ENCODE measurements at places on chromosomes 6 and 20.

- DNase-seq, result no peak
Measured at GRCh38 chr6:82362878-82363427, 664 bp upstream of the TPBG start.

DNA sequence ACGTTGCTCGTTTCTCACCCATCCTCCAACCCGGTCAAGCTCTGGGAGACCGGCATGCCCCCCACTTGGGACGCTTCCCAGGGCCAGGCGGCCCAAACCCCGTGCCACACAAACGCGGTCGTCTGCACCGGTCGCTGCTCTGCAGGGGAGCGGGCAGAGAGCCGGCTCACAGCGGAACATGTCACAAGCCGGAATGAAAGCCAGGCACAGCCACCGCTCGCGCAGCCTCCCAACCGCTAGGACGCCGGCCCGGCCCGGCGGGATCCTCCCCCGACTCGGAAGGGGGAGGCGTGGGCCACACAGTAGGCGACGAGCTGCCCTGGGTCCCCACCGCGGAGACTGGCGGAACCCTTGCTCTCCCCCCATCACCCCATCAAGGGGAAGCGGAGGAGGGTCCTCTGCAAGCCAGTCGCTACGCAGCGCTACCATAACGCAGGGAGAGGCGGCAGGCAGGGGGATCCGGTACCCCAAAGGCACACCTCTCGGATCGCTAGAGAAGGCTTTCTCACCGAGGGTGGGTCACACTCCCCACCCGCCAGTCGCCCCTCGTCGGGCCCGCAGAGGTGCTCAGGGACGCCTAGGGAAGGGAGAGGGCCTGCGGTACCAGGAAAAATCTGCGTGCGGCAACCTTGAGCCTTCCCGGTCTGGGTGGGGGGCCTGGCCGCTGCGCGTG is 768.4 kb upstream of the DEFB115 start:
- no peak for DNase-seq

DNA sequence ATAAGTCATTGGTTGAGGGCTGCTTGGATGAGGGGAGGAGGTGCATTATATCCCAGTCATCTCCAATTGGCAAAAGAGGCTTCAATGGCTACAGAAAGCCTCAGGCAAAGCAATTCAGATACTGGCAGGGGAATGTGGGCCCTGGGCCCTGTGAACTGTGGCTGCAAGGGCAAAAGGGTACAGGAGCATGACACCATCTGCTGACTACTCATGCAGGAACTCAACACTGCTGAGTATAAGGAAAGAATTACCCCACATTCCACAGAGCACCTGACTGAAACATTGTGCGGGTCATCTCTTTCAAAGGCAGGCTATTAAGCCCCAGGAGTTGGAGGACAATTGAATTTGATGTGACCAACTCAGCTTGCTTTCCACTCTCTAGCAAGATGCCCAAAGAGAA is 92.1 kb upstream of the SPTLC3 start:
- DNase-seq, result no peak

DNA sequence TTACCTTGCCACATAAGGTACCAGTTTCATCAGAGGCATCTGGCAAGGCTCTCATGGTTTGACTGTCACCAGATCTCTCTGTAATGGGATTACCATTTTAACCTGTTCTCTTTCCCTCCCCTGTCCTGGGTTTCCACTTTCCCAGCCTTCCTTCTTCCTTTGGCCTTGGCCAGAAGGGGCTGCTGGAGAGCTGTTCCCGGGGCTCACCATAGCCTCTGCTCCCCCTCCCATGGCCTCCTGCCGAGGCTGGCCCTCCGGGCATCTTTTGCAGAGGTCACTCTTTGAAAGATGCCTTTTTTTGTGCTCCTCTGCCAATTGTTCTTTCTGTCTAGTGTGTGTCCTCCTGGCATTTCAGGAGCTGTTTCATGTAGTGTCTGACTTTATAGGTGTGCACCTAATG is 100.7 kb upstream of the SCP2D1 start:
- DNase-seq, result no peak

- peak; percentile 23 for DNase-seq
Measured at GRCh38 chr20:45685896-45686295, 15.9 kb upstream of the WFDC11 start.

Measured in iPS DF 19.7 (cell line).